CD4-positive, alpha-beta T cell treated with Interleukin-17A for 1 hour (primary cell): ENCODE measurements at places on chromosomes 2 and 18.

DNA sequence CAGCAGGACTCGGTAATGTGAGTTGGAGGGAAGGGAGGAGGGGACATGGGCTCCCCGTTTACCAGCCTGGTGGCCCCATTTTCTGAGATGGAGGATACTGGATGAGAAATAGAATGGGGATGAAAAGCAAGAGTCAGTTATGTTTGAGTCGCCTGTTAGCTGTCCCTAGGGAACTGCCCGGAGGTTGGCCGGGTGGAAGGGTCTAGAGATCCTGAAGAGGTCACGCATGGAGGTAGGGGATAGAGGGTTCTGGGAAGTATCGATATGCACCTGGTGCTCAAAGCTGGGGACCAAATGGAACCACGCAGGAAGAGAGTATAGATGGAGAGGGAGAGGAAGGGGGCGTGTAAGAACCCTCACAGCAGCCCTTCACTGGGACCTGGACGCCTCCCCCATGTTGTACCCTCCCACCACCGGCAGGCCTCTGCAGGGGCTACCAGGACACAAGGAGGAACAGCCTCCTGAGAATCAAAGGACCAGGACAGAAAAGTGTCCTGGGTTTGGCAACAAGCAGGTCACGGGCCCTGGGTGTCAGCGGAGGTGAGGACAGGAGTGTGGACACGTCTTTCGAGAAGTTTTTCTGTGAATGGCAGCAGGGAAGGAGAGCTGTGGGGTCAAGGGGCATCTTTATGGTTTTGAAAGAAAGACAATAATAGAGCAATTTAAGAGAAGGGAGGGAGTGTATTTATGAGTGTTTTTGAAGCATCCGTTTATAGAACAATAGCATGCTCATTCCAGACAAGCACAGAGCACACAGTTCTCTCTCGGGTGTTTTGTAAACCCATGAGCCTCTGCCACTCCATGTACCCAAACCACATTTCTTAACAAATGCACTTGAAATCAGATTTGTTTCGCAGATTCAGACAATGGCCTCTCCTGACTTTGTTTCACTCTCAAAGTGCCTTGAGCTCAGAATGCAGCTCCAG lies 132.2 kb downstream of the SMAD7 start:
- DNase-seq: no peak

DNA sequence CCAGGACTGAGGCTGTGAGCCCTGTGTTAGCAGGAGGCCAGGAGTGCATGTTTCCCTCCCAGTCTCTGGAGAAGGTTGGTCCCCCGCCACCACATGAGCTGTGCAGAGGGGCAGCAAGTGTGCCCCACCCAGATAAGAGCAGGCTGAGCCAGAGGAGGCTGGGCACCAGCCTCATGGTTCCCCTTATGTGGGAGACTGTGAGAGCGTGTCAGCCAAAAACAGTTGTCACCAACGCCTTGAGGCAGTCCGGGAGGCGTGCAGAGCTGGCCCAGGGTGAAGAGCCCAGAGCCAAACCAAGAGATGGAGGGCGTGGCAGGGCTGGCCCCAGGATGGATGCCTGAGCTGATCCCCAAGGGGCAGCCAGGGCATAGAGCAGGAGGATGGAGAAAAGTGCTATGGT lies 128.7 kb upstream of the GLI2 start:
- DNase-seq: no peak

GRCh38 chr2:10007921-10008808 lies 35.2 kb upstream of the KLF11 start:
- no peak for DNase-seq

- peak; percentile 15 for DNase-seq
Observed at GRCh38 chr2:219124381-219125110, 36.1 kb downstream of the NHEJ1 start.

DNA sequence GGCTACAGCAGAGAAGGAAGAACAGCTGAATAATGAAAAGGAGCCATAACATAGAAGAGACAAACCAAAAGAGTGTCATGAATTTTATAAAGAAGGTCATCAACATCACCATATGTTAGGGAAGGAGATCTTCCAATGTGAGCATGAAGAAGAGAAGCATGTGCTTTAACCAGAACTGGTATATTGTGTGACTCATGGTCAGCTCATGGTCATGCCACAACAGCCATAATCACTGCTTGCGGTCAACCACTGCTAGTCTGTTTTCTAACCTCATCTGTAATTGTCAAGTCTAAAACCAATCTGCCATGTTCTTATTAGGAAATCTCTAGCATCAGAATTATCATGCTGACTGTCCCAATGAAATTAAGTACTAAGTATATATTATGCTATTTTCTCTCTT lies 204.1 kb upstream of the VRK2 start:
- DNase-seq: no peak

- no peak for DNase-seq
Observed at GRCh38 chr2:178628605-178629004, 148.3 kb downstream of the PLEKHA3 start.

DNA sequence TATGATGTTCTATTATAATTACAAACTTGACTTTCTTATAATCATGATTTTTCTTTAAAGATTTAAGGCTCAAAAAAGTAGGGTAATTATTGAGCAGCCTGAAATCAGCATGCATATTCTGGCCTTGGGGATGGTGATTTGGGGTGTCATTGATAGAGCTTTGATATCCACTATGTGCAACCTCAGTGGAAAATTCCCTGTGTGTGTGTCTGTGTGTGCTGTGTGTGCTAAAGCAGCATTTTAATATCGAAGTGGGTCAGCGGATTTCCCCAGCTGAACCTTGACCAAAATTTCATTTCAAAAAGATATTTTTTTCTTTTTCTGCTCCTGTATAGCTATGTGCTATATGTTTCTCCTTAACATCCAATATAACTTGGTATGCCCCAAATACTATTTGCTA lies 11.6 kb downstream of the KCNJ3 start:
- no peak for DNase-seq

DNA sequence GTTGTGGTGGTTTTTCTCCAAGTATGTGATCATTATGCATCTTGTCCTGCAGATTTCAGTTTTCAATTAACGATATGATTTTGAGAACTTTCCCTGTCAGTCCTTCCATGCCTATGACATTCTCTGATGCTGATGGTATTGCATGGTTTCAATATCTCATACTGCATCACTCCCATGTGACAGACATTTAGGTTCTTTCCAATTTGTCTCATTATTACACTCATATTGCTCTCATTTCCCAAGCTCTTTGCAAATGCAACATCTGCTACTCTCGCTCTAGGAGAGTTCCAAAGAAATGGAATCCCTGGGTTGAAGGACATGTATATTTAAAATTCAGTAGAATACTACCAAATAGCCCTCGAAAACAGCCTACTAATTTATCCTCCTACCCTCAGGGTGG lies 125.5 kb downstream of the MARCHF4 start:
- no peak for DNase-seq

DNA sequence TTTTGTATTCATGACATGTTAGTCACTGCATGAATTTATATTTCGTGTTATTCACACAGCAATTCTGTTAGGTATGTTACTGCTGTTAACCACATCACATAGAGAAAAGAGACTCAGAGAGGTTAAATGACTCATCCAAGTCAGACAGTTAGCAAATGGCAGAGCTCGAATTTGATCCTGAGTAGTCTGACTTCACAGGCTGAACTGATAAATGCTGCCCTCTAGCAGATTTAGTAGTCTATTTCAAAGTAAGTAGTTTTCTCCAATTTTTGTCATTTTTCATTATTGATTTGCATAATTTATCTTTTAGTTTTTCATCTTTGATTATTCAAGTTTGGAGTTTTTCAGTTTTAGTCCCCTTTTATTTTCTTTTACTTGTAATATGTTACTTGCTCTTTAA lies 58.3 kb downstream of the WDR7 start:
- DNase-seq: peak; percentile 71

DNA sequence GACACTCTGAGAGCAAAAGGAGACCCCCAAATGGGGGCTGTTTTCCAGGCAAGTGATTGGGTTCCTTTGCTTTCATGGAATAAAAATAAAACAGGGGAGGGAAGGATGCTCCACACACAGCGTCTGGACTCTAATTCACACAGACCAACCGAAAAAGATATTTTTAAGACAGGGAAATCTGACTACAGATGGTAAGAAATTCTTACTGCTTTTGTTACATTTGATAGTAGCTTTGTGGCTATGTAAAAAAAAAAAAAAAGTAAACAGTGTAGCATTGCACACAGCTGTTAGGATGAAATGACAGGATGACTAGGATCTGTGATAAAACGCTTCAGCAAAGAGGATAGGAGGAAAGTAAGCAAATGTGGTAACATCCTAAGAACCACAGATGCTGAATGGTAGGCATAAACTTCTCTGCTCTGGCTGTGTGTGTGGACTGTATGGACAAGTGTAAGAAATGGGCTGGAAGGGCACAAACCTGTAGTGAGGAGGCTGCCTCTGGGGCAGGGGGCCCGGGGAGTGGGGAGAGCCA lies 207.6 kb downstream of the ANAPC1 start:
- no peak for DNase-seq
